ENCODE measurements at places on chromosomes 6 and 20. TPM values are rescaled to one million over a fixed set of nuclear protein-coding genes. Genes with fewer than 3 reads are reported as not detected.
A peak's percentile ranks its signal among the peaks of the same experiment; 100 is the strongest.

- DNase-seq, result no peak
These were observed 107.0 kb downstream of the TNFRSF21 start for GRCh38 chr6:47202644-47203205.

- DNase-seq, result no peak
These were observed 189.0 kb downstream of the UST start for GRCh38 chr6:148935705-148936435.

DNA sequence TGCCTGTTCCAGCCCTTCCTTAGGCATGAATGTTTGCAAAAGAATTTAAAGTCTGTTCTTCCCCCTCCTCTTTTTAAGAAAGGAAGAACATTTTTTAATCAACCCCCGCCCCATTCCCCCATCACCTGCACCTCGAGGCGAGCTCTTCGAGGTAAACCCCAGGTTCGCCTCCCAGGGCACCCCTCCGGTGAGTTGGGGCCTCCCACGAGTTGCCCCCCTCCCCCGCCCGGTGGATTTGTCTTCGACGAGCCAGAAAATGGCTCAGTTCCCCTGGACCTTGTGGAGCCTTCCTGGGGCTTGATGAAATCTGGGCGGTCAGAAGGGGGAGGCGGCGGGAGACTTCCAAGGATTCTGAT lies 256 bp upstream of the OVOL2 start:
- no peak for DNase-seq

DNA sequence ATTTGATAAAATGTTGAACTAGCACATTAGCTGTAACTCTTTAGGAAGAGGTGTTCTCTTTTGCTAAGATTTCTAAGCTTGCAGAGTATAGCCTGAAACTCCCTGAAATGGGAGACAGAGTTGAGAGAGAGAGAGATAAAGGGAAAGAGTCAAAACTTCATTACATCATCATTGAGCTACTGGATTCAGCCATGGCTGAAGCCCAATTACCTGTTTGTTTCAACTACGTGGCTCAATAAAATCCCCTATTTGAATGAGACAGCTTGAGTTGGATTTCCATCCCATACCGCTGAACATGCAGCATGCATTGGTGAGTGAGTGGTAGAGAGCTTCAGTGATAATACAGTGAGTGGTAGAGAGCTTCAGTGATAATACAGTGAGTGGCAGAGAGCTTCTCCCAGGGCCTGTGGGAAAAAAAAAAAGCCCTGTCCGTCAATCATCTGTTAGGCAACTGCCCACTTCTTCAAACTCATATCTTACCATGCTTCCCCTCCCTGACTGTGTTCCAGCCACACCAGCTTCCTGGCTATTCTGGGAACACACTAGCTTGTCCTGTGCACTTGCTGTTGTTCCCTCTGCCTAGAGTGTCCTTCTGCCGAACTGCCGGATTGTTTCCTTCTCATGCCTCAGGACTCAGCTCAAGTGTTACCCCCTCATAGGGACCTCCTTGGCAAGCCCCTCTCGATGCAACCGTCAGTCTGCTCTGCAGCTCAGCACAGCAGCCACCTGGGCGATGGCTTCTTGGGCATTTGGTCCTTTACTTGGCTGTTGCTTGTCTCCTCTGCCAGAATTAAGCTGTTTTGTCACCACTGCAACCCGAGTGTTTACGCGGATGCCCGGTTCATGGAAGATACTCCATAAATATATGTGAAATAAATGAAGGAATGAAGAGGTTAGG lies 91.3 kb upstream of the EYA2 start:
- no peak for DNase-seq

GRCh38 chr6:46444772-46445454 lies 46.3 kb downstream of the RCAN2 start:
- no peak for DNase-seq

The BFSP1 gene
- total RNA-seq, result 4.8 TPM

The SMOC2 gene
- total RNA-seq, result 5.9 TPM

DNA sequence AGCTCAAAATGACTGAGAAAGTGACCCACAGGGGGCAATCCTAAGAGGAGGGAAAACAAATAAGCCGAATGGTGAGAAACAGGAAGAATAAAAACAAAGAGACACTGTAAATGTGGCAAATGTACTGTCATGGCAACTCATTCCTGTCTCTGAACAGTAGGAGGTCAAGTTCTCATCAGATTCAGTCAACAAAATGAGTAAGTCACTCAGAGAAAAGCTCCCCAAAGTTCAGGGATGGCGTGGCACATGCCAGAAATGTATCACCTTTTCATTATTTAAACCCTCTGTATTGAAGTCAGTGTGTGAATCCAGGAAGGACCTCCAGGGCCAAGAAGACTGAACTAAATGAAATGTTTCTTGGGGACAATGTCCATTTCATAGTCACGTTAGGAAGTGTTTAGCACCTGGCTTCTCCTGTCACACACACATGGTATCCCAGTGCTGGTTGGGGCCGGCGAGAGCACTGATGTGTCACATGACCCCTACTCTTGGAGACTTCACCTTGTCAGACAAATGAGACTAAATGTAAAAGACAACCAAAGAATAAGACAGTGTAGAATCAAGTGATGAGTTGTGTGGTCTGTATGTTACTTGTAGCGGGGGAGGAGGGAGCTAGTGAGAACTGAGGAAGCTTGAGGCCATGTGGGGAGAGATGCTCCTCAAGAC lies 20.7 kb downstream of the CNR1 start:
- DNase-seq, result no peak

The STX7 gene
- 40.5 TPM for total RNA-seq

DNA sequence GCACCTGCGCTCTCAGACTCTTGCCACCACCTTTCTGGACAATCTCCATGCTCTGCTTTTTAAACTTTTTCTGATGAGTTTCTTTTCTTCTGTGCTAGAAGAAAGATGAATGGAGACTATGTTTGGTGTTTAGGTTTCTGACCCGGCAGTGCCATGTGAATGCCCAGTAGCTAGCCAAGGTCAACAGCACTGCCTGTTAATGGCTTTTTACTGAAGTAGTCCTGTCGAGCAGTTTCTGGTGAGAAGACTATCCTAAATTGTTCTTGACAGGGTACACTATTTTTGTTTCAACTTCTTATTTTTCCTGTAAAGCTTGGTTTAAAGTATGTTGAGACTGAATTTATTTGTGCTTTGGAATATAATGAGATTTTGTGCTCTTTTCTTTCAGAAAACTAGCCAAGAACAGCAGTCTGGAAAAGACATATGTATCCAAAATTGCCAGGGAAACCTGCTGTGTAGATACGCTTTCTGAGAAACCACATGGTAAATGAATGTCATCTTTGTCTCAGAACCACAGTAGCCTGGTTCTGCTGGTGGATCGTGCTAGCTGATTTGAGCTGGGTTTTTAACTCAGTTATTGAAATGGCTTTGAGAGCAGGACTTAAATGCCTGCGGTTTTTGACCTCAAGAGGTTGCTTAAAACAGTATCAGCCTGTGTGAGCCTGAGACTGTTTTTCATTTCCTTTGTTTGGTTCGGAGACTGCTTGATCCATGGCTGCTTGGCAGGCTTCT lies 48.1 kb downstream of the KCNS1 start:
- DNase-seq, result no peak

- DNase-seq, result no peak
These were observed 194.0 kb downstream of the EYA4 start for GRCh38 chr6:133435065-133435728.

- DNase-seq, result peak; percentile 79
These were observed 538 bp upstream of the GRM1 start for GRCh38 chr6:146028252-146028795.

GRCh38 chr6:19838442-19839236 lies 1.5 kb downstream of the ID4 start:
- DNase-seq, result peak; percentile 67

DNA sequence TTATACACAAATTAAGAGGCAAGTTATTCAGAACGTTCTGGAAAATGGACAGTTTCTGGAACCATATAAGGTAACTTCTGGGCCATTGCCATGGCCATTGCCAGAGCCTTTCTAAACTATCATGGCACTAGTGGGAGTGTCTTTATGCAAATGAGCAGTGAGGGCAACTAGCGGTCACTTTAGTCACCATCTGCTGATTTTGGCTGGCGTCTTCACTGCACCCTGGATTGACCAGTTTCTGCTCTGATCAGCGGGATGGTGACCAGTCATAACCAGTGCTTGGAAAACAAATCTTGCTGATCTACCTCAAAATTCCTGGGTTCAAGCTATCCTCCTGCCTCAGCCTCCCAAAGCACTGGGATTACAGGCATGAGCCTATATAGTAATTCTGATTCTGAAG lies 7.3 kb upstream of the SNTA1 start:
- no peak for DNase-seq

Measured in progenitor cell of endocrine pancreas (in vitro differentiated cells).